T-helper 17 cell (primary cell): ENCODE measurements at places on chromosomes 1 and 21.

GRCh38 chr1:72896256-72896655 lies 613.9 kb upstream of the NEGR1 start:
- DNase-seq, result no peak

DNA sequence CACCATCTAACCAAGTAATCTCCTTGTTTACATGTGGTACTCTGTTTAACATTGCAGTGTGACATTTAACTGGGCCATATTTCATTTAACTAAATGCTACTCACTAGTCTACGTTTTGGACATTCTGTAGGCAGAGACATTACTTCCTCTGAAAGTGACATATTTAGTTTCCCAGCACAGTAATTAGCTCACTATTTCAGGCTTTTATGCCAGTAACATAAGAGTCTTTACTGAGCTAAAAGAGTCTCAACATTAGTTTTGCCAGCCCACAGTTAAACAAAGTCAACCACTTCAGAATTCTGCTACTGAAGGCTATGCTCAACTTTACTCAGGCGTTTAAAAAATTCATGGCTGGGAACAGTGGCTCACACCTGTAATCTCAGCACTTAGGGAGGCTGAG lies 2.6 kb upstream of the TNFRSF9 start:
- DNase-seq, result no peak

DNA sequence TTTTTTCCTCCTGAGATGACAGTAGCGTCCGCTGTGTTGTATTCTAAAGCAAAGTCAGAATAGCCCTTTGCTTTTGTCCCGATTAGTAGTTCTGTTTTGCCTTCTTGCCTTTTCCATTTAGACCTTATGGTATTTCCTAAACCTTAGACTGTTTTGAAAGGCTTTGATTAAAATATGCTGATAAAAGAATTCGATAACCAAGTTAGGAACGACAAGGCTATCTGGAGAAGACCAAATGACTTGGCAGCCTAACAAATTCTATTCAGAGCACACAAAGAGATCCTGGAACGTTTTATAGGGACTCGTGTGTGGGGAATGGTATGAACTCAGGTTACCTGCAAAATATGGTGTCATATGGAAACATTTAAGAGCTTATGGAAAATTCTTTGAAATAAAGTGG lies 42.9 kb downstream of the NFIA start:
- no peak for DNase-seq

GRCh38 chr1:185448591-185449186 lies 131.6 kb upstream of the IVNS1ABP start:
- no peak for DNase-seq

- no peak for DNase-seq
Measured at GRCh38 chr1:32056598-32056997, 16.1 kb upstream of the TMEM39B start.

GRCh38 chr1:99327357-99327756 lies 63.1 kb downstream of the PLPPR4 start:
- DNase-seq, result no peak

DNA sequence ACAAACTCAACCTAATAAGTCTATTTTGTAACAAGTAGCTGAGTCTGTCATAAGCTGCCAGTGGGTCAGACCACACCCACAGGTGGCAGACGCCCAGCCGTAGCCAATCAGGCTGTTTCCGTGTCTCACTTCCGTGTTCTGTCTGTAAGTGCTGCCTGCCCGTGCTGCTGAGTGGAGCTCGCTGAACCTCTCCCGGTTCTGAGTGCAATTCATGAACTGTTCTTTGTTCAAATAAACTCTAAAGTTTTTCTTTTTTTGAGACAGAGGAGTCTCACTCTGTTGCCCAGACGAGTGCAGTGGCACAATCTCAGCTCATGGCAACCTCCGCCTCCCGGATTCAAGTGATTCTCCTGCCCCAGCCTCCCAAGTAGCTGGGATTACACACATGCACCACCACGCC lies 25.1 kb downstream of the POFUT2 start:
- DNase-seq, result no peak

DNA sequence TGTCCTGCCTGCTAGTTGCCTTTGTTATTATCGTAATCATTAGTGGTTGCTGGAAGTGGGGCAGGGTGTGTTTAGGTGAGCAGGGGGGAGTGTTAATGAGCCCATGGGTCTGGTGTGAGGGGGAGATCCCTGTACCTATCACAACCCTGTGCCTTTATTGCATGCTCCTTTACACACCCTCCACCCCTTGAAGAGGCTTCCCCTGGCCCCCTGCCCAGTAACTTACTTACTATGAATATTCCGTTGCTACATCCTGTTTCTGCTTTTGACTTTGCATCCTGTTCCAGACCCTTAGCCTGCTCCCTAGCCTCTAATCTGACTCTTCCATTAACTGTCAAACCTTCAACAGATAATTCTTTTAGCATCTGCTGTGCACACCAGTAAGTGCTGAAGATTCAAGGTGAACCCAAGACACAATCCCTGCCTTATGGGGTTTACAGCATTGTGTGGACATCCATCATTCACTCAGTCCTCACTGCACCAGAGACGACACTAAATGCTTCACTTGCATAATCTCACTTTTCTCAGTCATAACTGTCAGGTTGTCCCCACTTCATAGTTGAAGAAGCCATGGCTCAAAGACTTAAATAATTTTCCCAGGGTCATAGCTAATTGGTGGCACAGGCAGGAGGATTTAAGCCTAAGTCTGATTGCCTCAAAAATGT lies 47.9 kb downstream of the CDC7 start:
- no peak for DNase-seq

GRCh38 chr1:79539001-79539400 lies 532.5 kb upstream of the ADGRL4 start:
- DNase-seq, result no peak

DNA sequence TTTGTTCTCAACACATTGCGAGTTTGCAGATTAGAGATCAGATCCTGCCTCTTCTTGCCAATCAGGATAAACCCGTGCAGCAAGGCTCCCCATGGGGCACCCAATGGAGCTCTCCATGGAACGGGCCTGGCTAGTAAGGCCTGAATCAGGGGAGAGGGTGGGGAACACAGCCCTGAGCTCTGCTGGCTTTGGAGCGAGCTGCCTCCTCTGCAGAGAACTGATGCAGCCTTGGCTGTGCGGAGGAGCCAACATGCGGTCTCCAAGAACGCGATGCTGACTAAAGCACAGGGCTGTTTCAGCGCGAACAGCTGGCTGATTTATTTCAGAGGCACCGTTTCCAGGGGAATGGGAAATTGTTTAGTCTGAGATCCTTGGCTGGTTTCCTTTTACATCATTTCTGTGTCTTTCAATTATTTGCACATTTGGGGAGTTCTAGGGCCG lies 139.7 kb downstream of the TSEN15 start:
- DNase-seq, result no peak

DNA sequence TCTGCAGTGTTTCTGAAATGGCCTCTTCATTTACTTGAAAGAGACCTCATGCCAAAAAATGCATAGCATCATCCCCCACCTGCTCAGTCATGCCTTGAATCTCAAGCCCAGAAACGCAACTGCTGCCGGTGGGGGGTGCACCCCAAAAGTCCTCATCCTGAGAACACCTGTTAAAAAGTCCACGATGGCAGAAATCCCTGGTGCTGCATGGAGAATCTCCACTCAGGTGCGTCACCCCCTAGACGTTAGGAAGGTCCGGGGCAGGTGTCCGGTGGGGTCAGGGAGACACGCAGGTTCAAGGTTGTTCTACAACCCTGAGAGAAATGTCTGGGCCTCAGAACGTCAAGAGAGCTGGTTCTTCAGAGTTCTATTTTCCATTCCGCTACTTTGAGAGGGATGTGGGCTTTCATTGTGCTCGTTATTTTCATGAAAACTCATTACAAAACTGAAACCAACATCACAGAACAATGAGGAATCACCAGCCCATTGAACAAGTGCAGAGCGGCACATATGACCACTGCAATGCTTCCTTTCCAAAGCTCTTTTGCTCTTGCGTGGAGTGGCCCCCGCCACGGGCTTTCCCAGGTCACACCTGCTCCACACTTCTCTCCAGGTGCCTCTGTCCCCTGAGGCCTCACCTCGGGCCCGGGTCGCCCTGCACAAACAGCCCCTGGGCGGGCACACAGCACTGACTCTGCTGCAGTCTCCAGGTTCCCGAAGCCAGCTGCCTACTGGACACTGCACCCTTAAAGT lies 201.9 kb downstream of the TOMM20 start:
- no peak for DNase-seq
